ENCODE measurements at places on chromosomes 2 and 18.

- DNase-seq: peak; percentile 82
These were observed 2.5 kb downstream of the CRIM1 start for GRCh38 chr2:36357847-36358659.

GRCh38 chr2:236679884-236680860 is 110.5 kb downstream of the ACKR3 start:
- no peak for DNase-seq

GRCh38 chr2:144117086-144117485 is 402.8 kb downstream of the ZEB2 start:
- DNase-seq: no peak

GRCh38 chr2:163401481-163401880 is 334.3 kb downstream of the FIGN start:
- peak; percentile 5 for DNase-seq

- DNase-seq: no peak
These were observed 265.8 kb upstream of the CYRIA start for GRCh38 chr2:16931441-16931840.
